ENCODE measurements at places on chromosomes 4 and X.
A peak's percentile ranks its signal among the peaks of the same experiment; 100 is the strongest.

GRCh38 chrX:101931488-101932248 lies at the start of gene ZMAT1:
Gene ZMAT1 (minus strand): TSS chrX:101932027. CDS start chrX:101932008, 19 bp downstream.
- peak; percentile 18 for DNase-seq

DNA sequence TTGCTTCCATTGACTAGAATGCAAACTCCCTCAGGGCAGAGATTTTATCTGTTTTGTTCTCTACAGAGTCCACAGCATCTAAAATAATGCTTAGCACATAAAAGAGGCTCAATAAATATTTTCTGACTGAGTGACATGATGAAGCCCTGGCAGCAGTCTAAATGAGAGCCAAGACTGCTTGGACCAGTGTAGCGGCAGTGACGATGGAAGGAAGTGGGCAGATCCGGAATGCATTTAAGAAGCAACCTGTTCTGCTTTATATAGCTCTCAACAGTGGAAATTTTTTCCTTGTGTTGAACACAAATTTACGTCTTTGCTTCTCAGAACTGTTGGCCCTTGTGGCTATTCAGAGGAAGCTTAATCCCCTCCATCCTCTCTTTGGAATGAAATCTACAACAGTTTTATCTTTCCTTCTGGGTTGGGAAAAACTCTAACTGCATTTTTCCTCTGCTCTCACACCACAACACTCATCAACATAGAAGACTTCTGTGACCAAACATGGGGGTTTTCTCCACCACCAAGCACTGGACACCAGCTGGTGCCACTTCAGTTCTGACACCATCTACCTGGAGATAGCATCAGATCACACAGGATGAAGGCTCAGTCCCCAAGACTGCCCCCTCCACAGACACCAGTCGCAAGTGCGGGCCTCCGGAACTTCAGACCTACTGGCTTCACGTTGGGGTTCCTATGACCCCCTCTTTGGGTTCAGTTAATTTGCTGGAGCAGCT lies 7.0 kb upstream of the BEND4 start:
- DNase-seq: no peak

DNA sequence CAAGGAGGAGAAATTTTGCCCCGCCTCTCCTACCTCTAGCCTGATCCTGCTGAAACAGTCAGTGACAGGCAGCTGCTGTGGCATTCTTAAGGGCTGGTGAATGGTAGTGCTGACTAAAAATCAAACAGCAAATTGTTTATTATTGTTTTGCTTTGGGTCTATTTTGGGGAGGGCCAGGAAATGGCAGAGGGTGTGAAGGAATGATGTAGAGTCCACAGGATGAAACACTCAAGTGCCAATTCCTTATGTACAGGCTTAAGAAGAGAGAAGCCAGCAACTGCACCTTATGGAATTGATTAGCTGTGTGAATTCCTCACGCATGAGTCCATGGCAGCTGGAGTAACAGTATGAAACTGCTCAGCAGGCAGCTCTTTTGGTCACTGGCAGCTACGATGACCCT lies 39.7 kb downstream of the VEGFC start:
- DNase-seq: peak; percentile 83

GRCh38 chrX:154775419-154776349 lies 13.0 kb downstream of the DKC1 start:
- no peak for DNase-seq

DNA sequence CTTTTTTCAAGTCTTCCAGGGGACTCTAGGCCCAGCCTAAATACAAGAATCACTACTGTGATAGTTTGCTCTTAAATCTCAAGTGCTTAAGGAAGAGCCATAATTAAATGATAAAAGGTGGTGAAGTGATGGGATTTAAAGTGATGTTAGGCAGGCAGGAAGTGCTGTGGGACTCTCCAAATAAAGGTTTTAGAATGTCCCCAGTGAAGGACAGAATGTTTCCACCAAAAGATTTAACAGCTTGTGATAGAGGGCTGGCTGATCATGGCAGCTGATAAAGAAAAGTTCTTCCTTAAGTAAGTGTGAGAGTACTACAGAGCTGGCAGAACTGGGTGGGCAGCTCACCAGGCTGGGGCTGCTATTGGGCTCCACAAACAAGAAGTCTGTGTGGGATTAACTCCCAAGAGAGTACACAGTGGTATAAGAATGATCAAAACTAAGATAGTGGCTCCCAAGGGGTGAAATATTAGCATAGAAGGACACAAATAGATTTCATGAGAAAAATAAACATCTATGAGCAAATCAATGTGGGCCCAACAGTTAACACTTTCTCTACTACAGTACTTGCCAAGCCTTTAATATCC lies 637.2 kb upstream of the CPEB2 start:
- no peak for DNase-seq

- DNase-seq: peak; percentile 34
Measured at GRCh38 chr4:89737888-89738287, 99.1 kb downstream of the SNCA start.

DNA sequence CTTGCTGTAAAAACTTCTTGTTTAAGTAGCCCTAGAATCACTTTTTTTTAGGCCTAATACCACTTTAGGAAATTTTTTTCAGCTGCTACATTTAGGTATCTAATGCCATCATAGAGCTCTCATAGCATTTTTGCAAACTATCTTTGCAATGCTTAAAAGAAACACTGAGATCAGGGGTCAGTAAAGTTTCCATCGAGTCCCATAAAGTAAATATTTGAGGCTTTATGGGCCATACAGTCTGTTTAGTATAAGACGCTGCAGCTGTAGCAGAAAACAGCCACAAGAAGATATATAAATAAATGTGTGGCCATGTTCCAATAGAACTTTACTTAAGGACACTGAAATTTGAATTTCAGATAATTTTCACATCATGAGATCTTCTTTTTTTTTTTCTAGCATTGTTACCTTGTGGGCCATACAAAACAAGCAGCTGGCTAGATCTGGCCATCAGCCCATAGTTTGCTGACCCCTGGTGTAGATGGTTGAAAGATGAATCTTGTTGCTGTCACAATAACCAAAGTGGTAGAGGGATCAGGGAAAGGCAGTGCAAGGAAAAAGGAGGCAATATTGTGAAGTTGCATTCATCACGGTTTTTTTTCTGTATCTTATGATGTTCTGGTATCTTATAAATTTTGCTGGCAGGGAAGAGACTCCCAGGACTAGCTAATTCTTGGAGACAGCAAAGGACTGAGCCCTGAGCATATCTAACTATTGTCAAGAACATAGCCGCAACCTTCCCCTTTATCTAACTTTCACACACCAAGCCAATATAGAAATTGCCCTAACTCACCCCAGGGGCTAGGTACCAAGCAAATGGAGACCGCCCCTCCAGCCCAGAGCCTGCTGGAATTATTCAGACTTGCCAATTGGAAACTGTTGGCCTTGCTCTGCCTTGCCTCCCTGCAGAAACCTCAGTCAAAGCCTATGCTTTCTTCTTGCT lies 46.6 kb downstream of the RASGEF1B start:
- DNase-seq: no peak

- no peak for DNase-seq
Measured at GRCh38 chr4:184313702-184314659, 96.3 kb upstream of the ENPP6 start.

- DNase-seq: no peak
Measured at GRCh38 chrX:40091691-40092421, 5.9 kb downstream of the BCOR start.

GRCh38 chr4:47791965-47792364 lies 45.9 kb downstream of the CORIN start:
- DNase-seq: no peak

DNA sequence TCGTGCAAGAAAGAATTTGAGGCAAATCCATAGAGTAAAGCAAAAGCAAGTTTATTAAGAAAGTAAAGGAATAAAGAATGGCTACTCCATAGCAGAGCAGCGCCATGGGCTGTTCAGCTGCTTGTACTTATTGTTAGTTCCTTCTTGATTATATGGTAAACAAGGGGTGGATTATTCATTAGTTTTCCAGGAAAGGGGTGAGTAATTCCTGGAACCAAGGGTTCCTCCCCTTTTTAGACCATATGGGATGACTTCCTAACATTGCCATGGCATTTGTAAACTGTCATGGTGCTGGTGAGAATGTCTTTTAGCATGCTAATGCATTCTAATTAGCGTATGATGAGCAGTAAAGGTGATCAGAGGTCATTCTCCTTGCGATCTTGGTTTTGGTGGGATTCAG lies 23.5 kb upstream of the CEP135 start:
- DNase-seq: no peak

GRCh38 chr4:110514889-110515479 lies 39.0 kb downstream of the ENPEP start:
- no peak for DNase-seq

DNA sequence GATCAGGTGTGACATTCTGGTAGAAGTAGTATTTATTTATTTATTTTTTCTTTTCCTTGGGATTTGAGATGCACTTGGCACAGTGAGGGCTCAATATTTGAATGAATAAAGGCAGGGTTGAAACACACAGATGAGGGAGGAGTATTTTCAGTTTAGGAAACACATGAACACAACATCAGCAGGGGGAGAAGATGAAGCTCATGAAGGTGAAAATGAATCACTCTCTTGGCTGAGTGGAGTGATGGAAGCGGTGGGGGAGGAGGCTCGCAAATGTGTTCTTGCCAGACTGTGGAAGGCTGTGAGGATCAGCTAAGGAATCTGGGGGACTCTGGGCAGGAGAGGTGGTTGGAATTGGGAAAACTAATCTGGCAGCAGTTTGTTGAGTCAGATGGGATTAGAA lies 55.3 kb downstream of the ARHGAP10 start:
- peak; percentile 45 for DNase-seq

- no peak for DNase-seq
Measured at GRCh38 chr4:121740796-121741409, 24.1 kb downstream of the SMIM43 start.

GRCh38 chr4:133588306-133588705 lies 439.2 kb downstream of the PCDH10 start:
- DNase-seq: no peak

- no peak for DNase-seq
Measured at GRCh38 chr4:112377171-112377570, 80.0 kb downstream of the ALPK1 start.

GRCh38 chr4:145954924-145955339 lies 16.3 kb upstream of the ZNF827 start:
- peak; percentile 82 for DNase-seq

DNA sequence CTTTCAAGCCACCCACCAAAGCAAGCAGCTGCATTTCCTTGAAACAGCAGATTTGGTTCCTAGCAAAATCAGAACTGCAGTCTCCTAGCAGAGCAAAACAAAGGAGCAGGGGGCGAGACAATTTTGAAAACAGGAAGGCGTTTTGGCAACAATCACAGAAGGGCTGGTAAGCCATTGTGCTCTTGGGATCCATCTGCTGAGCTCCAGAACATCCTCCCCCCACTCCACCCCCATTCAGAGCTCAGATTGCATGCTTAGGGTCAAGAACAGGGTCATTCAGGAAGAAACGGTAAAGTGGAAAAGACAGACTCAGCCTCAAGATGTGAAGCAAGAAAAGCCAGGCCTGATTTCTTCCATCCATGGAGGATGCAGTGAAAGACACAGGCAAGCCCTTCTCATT lies 7.6 kb upstream of the PCDH19 start:
- DNase-seq: no peak

DNA sequence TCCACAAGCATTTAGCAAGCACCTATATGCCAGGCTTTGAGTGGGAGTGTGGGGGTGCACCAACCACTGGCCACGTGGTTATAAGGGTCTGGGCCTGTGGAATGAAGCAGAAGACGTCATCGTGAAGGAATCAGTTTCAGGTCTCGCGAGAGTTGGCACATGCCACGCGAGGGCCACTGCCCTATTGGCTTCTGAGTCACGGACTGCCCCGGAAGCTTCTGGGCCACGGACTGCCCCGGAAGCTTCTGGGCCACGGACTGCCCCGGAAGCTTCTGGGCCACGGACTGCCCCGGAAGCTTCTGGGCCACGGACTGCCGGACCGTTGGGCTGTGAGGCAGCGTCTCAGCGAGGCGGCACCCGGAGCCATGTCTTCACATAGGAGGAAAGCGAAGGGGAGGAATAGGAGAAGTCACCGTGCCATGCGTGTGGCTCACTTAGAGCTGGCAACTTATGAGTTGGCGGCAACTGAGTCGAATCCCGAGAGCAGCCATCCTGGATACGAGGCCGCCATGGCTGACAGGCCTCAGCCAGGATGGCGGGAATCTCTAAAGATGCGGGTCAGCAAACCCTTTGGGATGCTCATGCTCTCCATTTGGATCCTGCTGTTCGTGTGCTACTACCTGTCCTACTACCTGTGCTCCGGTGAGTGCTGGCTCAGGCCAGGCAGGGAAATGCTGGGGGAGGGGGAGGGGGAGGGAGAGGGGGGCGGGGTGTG lies at the start of gene FMR1NB:
Gene FMR1NB (plus strand): TSS at position 300 of the 715 bp plus-strand sequence. CDS start 66 bp downstream, at position 366.
- DNase-seq: no peak

DNA sequence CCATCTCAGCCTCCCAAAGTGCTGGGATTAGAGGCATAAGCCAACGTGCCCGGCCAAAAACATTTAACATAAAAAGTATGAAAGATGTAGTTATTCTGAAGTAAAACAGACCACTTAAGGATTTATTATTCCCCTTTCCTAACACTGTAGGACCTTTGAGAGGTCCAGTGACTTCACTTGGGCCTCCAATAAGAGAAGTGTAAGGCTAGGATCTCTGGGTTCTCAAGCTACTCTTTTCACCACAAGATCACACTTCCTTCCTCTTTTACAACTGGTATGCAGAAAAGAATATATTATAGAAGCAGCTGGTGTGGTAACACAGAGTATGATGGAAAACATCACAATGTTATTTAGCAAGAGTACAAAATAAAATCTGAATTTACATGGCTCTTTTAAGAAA lies 30.2 kb upstream of the CCNG2 start:
- no peak for DNase-seq

GRCh38 chr4:150385606-150386005 lies 196.3 kb upstream of the MAB21L2 start:
- peak; percentile 97 for DNase-seq

Data from AG09309 (cell line).